RPMI7951 (cell line): ENCODE measurements at places on chromosomes 2 and 18.

DNA sequence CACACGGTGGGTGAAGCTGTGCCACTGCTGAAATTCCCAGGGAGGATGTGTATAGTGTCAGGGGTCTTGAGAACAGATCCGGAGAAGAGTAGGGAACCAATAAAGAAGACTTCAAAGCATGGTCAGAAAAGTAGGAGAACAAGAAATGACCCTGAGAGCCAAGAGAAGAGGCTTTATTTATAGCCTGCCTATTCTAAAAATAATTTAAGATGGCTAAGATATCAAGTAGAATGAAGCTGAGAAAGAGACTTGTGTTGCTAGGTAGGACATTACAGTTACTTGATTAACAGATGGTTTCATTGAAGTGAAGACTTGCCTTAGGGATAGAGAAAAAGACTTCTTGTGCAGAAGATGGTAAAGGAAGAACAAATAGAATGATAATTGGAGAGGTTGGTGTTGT lies 43.7 kb downstream of the GALNT1 start:
- no peak for DNase-seq

DNA sequence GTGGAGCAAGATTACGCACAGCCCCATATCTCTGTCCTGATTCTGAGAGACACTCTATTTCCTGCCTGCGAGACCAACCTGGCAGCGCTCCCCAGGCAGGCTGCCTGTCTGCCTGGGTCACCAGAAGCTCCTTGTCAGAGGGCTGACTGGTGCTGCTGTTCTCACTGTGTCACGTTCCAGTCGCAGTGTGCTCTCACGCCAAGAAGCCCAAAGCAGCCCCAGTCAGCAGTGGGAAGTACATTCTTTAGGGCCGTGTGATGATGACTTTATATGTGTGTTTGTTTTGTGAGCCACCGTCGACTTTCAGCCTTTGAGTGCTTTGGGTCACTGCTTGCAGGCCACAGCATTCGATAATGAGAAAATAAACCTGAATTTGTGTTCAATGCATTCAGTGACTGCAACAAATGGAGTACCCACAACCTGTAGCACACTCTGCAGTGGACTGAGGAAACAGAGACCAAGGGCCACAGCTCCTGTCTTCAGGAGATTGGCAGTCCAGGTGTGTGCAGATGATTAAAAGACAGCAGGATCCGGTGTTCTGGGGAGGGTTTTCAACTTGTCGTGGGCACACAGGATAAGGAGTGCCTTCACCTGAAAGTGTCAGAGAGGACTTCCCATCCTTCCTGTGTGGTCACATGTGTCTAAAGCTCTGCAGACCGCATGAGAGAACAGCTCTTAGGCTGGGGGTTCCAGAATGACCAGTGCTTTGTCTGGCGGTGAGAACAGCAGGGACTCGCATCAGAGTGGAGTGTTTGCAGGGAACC lies 4.8 kb downstream of the TNFRSF11A start:
- DNase-seq: peak; percentile 22

DNA sequence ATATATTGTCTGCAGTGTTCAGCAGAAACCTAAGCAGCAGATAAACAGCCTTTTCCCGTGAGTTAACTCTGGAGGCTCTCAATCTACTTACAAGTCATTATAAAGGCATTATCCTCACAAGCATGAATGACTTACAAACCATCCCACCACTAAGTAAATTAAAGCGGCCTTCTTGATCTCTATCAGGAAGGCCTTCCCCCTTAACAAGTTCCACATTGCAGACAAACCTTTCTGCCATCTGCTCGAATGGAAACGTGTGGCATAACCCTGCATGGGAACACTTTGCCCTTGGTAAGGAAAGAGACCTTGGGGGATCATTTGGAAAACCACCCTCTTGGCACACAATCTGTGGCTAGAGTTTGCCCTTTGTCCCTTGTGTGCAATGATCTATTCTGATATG lies 199.5 kb downstream of the OSR1 start:
- peak; percentile 83 for DNase-seq

DNA sequence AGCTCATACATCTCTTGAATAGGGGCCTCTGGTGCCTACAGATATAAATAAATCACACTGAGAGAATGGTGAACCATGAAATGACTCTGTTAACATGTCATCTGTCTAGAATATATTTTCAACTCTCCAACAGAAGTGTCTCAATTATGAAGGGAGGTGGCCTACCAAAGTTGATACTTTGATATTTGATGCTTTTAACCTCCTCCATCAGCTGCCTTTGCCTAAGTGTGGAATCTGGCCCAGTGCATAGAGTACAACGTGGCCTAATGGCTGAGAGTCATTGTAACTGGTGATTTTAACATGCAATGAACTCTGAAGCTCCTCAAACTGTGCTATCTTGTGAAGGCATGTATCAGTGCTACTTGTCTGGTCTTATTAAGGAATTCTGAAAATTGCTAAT lies 93.4 kb downstream of the MYO3B start:
- no peak for DNase-seq

DNA sequence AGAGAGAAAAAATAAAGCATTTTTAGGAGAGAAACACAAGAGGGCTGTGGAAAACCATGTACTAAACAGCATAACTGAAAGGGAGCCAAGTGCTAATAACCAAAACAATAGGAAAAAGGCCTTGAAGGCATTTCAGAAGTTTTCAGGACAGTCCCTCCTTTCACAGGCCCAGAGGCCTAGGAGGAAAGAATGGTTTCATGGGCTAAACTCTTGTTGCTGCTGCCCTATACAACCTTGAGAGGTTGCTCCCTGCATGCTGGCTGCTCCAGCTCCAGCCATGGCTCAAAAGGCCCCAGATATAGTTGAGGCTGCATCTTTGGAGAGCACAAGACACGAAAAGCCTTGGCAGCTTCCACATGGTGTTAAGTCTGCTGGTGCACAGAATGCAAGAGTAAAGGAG lies 267.4 kb upstream of the LRP1B start:
- no peak for DNase-seq

DNA sequence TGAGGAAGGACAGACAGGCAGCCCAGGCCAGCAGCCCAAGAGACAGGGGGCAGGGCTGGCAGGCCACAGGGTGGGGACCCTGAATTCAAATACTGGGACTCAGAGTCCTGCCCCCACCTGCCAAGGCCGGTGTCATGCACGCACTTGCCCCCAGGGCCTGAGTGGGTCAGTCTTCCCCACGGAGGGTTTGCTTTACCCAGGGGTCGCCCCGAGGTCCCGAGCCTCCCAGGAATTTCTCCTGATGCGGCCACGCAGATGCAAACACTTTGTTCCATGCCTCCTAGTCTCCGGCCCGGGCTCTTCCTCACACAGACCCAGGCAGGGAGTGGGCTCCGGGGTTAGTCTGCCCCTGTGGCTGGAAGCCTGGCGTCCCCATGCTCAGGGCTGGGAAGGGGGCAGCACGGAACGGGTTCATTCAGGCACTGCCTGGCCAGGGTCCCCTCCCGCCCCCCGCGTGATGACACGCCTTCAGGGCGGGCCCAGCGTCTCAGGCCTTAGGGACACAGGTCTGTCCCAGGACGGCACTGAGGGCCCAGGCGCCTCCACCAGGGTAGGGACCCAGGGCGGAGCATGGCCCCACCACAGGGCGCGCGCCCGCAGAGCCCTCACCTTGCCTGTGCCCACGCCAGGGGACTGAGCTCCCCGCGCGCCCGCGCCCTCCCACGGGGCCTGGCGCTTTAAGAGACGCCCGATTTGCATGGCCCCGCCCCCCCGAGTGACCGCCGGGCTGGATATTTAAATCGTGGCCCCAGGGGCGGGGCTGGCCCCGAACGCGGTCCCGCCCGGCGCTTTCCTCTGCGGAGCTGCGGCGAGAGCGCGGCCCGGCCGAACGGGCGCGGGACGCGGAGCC lies at the start of gene SNED1:
Gene SNED1, plus strand, starts transcription at position 763 of the 850 bp plus-strand sequence. CDS start 220 bp downstream, outside the sequence.
- DNase-seq: peak; percentile 89

- DNase-seq: peak; percentile 56
These were observed 143.4 kb downstream of the NCKAP5 start for GRCh38 chr2:133424876-133425275.

- DNase-seq: no peak
These were observed 775 bp downstream of the SNED1 start for GRCh38 chr2:240998995-240999791.

DNA sequence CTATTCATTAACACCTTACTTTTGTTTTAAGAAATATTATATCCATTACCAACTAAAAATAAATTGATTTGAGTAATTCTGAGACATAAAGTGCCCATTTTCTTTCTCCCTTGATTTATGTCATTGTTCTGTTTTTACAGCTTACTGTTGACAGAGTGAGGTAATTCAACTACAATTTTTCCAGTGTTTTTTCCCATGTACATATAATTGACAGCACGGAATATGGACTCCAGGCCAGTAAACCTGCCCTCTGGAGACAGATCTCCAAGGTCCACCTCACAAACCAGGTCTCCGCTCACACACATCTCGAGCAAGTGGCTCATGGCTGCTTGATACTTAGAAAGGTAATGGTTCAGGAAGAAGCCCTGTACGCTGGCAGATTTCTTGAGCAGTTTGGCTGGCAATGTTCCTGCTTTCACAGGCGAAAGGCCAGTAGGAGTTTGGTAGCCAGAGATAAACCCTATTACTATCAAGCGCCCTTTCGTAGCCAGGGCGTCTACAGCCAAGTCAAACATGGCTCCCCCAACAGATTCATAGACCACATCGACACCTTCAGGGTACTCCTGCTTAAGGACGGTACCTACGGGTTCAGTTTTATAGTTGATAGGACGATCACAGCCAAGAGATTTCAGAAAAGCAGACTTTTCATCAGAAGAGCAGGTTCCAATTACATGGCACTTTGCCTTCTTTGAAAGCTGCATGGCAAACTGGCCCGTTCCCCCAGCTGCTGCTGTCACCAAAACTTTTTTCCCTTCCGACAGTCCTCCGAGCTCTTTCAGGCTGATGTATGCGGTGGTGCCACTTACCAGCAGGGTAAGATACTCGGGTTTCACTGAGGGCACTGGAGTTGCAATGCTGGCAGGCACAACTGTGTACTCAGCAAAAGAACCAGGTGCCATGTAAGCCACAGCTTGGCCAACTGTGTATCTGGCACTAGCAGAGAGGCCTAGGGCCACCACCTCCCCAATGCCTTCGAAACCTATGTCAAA lies 7.4 kb downstream of the PTGR3 start:
- DNase-seq: no peak

DNA sequence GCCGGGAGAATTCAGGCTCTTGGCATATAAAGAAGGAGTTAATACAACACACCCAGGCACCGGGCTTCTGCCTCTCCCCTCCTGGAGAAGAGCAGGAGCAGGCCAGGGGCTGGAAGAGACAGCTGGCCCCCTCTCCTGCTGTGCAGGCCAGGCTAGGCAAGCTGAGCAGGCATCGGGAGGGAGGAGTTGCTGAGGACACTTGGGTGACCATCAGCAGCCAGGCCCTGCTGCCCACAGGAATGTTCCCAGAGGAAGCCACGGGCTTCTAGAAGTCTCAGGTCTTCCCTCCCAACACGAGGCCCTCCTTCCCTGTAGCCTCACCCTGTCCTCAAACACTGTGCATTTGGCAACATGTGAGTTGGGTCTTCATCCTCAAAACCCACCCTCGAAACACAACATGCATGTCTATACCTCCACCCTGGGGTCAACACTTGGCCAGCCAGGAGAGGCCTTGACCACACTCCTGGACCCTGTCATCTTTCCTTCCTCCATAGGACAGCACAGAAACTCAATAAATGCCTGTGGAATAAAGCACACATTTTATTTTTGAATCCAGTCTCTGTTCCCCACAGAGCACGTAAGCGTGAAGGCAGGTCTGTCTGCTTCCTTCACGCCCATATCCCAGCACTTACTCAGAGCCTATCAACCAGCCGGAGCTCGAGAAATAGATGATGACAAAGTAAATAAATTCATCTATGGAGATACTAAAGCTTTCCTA lies 433.8 kb upstream of the ID2 start:
- peak; percentile 49 for DNase-seq

GRCh38 chr2:239471011-239471792 lies 70.4 kb upstream of the HDAC4 start:
- DNase-seq: no peak

DNA sequence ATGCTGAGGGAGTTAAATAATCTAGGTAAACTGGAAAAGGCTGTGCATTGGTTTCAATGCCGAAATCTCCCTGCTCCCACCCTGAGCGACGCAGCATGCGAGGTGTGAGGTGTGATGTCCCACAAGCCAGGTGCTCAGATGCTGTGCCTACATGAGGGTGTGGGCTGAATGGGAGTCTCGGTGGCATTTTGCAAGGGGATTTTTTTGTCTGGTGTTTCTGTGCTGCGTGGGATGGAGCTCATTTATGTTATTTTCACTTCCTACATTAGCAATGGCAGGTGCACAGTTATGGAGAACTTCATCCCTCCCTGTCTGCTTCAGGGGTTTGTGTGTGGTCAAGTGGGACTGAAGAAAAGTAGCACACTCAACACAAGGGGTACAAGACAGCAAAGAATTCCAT lies 110.2 kb upstream of the CCDC68 start:
- no peak for DNase-seq

GRCh38 chr2:110677080-110677479 lies 783 bp downstream of the BUB1 start:
- peak; percentile 6 for DNase-seq

- DNase-seq: peak; percentile 100
These were observed 43.9 kb upstream of the STPG4 start for GRCh38 chr2:47198985-47199451.

GRCh38 chr2:221309892-221310583 lies 262.1 kb downstream of the EPHA4 start:
- DNase-seq: no peak

GRCh38 chr2:24435391-24436316 lies 55.4 kb upstream of the NCOA1 start:
- DNase-seq: peak; percentile 28

- DNase-seq: no peak
These were observed 1346.8 kb upstream of the PIK3C3 start for GRCh38 chr18:40608226-40608625.

DNA sequence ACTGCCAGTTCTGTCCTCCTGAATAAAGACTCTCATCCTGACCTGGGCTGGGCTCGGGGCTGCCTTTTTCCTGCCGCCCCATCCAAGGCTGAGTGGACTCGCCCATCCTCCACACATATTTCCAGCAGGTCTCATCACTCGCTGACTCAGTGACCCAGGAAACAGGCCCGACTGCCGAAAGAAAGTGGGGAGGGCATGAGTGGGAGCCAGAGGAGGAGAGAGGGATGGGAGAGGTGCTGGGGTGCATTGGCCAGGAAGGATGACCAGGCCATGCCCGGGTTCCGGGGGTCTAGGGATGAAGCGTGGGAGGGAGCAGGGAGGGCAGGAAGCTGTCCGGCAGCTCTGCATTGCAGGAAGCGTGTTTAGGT lies 66.7 kb downstream of the TWIST2 start:
- DNase-seq: peak; percentile 65

DNA sequence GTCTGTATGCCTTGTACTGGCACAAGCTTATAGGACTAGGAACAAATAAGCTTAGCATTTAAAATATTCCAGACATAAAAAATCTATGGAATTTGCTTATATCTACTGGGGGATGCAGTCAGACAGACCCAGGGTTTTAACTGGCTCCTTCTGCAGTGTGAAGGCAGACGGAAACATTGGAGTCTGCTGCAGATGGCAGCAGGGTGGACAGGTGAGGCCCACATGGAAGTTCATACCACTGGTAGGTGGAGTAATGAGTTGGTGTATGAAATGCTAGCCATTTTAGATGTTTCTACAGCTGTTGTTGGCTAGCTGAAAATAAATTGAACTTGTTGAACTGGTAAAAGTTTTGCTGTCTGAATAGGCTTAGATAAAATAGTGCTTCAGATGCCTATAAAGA lies 17.7 kb downstream of the SPTBN1 start:
- DNase-seq: no peak
